ENCODE measurements at places on chromosomes 7 and 10.
A peak's percentile ranks its signal among the peaks of the same experiment; 100 is the strongest.

- peak; percentile 22 for DNase-seq
These were observed 1.0 kb downstream of the SEPHS1 start for GRCh38 chr10:13347043-13347499.

DNA sequence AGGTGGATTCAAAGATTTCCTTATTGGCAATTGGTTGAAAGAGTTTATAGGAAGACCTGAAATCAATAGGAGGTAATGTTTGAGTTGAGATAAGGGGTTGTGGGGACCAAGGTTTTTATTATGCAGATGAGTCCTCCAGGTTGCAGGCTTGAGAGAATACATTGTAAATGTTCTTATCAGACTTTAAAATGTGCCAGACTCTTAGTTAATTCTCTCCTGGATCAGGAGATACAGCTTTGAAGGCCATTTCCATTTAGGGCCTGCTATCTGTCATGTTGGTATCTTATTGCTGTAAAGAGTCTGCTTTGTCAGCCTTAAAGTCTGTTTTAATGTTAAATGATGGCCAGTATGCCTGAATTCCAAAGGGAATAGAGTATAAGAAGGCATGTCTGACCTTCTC, 61.8 kb upstream of the CALCR start:
- no peak for DNase-seq

DNA sequence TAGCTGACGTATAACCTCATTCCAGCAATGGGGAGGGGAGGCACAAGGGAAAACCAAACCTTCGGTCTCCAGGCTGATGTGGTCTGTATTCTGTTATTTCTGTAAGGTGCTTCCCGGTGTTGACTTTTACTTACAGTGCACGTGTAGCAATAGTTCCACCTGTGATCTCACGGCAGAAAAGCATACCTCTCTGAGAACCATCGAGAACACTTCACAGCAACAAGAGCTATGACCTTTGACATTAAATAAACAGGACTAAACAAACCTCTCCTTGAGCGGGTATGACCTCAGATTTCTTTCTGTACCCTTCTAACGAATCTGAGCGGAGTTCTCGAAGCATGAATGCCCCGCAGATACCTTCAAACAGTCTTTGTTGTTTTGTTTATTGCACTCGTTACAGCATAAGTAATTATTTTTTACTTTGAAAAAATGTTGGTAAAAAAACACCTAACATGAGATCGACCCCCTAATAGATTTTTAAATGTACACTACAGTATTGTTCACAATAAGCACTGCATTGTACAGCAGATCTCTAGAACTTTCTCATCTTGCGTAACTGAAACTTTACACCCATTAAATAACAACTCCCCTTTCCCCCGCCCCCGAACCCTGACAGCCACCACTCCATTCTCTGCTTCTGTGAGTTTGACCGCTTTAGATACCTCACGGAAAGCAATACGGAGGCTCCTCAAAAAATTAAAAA, 282.3 kb downstream of the GATA3 start:
- no peak for DNase-seq

DNA sequence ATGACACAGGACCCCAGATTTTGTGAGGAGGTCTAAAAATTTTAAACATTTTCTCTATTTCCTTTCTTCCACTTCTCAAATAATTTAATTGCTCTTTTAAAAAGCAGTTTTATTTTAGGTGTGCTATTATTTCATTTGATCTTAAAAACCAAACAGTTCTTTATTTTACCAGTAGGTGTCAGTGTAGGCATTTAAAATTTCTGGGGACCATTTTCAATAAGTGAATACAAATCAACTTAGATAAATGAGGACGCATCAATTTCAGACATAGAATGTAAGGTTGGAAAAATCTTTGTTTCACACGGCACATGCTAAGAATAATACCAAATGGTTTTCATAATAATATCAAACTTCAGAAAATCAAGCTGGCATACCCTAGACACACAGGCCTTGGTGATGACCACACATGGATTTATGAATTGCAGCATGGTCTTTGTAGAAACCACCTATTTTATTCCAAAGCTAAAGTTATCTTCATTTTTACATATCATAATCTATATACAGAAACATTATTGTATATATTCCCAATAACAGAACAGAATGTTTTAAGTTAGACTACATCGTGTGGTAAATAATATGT, 127.6 kb upstream of the SLC26A5 start:
- peak; percentile 78 for DNase-seq

- no peak for DNase-seq
These were observed 8.3 kb upstream of the ZNF783 start for GRCh38 chr7:149253665-149254064.

GRCh38 chr10:43336641-43337318, 34.7 kb upstream of the FXYD4 start:
- no peak for DNase-seq

DNA sequence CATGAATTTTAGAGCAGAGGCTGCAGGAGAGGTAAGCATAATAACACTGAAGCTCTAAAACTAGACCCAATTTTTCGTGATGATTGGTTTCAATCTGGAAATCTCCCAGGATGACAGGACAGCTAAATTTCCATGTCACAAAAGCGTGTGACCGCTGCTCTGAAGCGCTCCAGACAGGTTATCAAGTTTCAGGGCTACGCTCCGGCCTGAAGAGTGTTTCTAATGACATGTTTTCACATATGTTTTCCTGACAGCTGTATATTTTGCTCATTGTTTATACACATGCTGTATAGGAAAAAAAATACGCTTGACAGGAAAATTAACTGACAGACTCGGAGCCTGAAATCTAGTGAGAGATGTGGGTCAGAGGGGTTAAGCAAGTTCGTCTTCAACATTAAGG, 219.8 kb upstream of the BMPER start:
- DNase-seq: no peak

- peak; percentile 48 for DNase-seq
These were observed 49.8 kb downstream of the PAXIP1 start for GRCh38 chr7:154953006-154953684.

DNA sequence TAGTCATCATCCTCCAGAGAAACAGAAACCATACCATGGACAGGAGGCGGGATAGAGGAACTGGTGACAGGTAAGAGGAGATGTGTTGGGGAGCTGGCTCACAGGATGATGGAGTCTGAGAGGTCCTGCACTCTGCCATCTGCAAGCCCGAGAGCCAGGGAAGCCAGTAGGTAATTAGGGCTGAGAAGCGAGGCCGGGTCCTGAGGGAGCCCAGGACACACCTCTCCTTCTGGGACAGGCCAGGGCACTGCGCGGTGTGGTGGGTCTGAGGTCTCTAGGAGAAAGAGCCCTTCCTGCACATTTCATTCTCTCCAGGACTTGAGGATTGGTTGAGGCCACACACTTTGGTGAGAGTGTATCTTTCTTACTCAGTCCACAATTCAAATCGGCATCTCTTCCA, 415.5 kb downstream of the GLRX3 start:
- no peak for DNase-seq

DNA sequence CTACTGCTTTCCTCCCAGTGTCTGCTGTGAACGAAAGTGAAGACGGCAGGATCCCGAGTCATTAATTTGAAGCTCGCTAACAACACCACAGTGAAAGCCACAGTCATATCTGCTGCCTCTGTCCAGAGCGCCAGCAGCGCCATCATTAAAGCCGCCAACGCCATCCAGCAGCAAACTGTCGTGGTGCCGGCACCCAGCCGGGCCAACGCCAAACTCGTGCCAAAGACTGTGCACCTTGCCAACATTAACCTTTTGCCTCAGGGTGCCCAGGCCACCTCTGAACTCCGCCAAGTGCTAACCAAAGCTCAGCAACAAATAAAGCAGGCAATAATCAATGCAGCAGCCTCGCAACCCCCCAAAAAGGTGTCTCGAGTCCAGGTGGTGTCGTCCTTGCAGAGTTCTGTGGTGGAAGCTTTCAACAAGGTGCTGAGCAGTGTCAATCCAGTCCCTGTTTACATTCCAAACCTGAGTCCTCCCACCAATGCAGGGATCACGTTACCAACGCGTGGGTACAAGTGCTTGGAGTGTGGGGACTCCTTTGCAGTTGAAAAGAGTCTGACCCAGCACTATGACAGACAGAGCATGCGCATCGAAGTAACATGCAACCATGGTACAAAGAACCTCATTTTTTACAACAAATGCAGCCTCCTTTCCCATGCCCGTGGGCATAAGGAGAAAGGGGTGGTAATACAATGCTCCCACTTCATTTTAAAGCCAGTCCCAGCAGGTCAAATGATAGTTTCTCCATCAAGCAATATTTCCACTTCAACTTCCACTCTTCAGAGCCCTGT, 94.8 kb upstream of the KCNMA1 start:
- no peak for DNase-seq

GRCh38 chr7:139041378-139042085, 5.7 kb upstream of the ZC3HAV1L start:
- DNase-seq: no peak

DNA sequence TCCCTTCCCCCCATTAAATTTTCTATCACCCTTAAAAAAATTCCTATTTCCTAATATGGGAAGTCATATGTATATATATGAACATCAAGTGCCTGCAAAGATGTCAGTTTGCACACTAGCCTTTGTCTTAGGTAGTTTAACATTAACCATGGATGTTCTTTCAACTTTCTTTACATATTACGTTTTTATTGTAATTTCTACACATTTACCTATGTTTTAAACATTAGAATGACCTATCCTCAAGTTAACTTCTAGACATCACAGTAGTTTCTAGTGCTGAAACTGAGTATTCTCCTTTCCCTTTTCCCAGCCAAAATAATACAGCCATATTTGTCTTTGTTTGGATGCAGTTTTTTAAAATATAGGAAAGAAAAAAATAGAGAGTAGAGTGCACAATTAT, 5.8 kb downstream of the DLX6 start:
- no peak for DNase-seq

- no peak for DNase-seq
These were observed 33.6 kb upstream of the HERPUD2 start for GRCh38 chr7:35728412-35729060.

DNA sequence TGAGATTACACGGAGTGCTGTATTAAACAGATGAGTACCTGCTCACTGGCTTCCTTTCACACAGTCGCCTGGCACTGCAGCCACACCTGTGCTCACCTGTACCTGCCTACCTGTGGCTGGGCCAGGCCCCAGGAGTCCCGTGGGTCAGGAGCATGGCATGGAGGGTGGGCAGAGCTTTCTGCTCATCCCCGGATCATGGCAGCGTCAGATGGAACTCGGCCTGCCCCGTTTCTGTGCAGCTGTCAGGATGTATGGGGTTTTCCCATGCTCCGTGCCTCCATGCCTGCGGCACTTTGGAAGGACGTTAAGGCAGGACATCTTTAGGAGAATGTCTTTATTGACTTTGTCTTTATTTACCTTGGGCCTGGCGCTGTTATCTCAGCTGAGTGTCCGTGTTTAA, 112.2 kb downstream of the MGMT start:
- no peak for DNase-seq

- no peak for DNase-seq
These were observed 290.7 kb downstream of the KLF6 start for GRCh38 chr10:3494131-3494837.

DNA sequence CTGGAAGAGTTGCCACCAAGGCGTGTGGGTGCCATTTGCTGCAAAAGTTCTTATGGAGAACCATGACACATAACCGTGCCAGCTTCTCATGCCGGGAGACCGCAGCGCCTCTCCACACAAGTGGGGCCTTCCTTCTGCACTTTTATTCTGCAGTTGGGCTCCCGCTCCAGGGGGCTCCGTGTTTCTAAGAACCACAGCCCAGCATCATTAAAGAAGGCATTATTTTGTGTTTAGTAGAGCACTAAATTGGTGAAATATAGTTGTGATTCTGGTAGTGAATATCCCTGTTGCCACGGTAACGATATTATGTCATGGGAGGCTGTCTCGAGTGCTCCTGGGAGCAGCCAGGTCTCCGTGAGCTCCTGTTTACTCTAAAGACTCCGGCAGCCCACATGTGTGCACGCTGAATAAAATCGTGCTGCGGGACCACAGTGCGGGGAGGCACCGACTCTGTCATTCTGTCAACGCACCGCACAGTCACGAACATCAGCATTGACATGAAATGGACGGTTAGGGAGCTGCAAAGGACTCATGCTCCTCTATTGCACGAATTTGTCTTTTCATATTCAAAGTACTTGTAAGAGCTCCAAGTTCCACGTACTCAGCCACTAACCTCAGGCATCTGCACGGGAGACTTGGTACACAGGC, 68.8 kb upstream of the PITRM1 start:
- no peak for DNase-seq

DNA sequence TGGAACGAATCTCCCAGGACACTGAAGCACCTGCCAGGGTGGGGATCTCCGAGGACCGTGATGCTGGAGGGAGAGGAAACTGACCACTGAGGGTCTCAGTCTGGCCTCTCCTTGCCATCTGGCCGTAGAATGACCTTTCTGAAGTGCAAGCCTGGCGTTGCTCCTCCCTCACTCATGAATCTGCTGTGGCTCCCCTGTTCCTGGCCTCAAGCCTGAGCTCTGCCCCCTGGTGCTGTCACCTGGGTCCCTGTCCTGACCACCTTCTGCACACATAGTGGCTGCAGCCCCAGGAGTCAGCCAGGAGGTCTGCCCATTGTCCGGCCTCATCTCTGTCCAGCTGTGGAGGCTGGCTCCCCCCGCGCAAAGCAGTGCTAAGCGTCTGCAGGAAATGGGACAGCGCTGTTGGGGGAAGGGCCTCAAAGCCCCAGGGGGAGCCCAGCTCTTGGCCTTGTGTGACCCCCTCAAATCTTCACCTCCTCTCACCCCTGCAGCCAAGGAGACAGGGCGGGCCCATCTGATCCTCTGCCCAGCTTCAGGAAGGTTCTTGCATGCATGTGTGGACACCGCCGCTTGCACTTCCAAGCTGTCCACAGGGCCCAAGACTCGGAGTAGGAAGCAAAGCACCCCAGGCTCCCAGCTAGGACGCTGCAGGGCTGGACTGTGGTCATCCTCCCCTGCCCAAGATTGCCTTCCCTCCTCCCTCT, 65.7 kb downstream of the MYL10 start:
- DNase-seq: no peak

- DNase-seq: no peak
These were observed 45.5 kb upstream of the HDAC9 start for GRCh38 chr7:18450019-18450418.

DNA sequence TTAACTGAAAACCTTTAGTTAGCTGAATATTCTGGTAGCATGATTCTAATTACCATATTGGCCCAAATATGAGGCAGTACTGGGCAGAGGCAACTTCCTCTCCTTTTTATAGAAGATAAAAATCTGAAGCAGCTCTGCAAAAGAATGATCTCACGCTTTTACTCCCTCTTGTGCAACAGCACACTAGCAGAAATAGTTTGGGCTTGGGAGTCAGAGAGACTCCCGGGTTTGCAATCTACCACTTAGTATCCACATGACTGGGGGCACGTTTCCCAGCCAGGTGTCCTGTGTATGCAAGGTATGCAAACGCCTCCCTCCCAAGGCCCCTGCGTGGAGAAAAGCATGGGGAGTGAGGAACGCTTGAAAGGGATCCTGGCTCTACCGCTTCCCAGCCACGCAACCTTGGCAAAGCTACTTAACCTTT, 47.2 kb upstream of the RHEB start:
- DNase-seq: no peak
